HFF-Myc (cell line): ENCODE measurements at places on chromosomes 3 and 15.

GRCh38 chr15:57881361-57881760 lies 174.8 kb downstream of the POLR2M start:
- DNase-seq = no peak

DNA sequence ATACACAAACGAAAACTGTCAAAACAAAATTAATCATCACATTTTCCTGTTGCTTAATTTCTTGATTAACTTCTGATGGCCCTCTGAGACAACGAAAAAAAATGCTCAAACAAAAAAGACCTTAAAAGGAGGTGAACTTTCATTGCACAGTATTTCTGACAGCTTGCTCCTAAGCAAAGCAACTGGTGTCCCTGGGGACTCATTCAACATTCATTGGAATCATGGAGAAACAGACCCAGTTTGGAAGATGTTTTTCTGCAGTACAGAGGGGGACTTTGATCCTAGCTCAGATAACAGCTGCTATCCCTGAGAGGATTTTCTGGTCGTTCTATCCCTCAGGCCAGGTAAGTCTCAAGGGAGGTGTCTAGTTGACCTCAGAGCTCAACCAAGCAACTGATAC lies 378.7 kb upstream of the ATP11B start:
- no peak for DNase-seq

DNA sequence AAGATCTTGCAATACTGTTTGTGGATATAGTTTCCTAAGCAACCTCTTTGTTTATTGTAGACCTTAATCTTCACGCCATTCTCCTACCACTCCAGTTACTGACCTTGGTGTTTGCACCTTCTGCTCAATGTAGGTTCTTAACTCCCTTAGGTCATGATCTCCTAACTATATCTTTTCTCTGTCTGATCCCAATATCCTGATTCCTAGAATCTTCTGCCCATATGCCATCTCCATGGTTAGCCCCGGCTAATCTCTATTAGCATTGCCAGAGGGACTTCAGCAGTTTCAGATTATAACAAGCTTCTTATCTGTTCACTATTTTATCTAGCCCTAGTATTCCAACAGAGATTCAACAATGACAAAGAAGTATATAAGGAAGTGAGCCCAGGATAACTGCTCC lies 64.9 kb downstream of the IMPG2 start:
- no peak for DNase-seq

- DNase-seq = no peak
Measured at GRCh38 chr3:18234717-18235335, 190.3 kb downstream of the SATB1 start.

GRCh38 chr3:55624238-55624637 lies 137.1 kb upstream of the WNT5A start:
- no peak for DNase-seq

- no peak for DNase-seq
Measured at GRCh38 chr15:59833366-59833765, 144.2 kb upstream of the BNIP2 start.

DNA sequence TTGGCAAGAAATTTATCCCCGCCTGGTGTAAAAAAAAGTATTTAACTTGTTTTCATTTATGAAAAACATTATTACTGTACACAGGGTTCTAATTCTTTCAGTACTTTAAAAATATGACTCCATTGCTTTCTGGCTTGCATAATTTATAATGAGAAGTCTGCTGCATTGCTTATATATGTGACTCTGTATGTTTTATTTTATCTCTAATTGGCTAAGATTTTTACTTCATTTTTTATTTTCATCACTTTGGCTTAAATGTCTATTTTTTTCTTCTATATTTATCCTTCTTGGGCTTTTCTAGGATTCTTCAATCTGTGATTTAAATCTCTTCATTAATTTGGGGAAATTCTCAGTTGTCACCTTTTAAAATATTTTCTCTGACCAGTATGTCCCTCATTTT lies 636.6 kb upstream of the NR2F2 start:
- no peak for DNase-seq

DNA sequence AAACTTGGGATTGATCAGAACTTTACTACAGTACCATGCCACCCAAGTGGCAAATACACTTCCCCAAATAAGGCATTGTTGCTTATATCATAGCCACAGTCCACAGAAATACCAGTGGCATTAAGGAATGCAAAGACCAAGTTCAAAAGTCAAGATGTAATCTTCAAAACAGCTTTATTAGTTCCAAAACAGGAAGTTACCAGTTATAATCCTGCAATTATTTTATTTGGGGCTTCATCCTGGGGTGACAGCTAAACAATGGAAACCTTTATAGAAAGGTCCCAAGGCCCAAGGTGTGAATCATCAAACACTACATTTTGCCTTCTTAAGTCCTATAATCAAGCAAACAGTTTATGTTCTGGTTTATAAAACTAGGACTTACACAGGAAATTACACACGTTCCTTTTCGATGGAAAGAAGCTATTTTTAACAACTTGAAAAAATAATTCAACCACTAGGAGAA lies 30.3 kb upstream of the RNF7 start:
- peak; percentile 29 for DNase-seq

DNA sequence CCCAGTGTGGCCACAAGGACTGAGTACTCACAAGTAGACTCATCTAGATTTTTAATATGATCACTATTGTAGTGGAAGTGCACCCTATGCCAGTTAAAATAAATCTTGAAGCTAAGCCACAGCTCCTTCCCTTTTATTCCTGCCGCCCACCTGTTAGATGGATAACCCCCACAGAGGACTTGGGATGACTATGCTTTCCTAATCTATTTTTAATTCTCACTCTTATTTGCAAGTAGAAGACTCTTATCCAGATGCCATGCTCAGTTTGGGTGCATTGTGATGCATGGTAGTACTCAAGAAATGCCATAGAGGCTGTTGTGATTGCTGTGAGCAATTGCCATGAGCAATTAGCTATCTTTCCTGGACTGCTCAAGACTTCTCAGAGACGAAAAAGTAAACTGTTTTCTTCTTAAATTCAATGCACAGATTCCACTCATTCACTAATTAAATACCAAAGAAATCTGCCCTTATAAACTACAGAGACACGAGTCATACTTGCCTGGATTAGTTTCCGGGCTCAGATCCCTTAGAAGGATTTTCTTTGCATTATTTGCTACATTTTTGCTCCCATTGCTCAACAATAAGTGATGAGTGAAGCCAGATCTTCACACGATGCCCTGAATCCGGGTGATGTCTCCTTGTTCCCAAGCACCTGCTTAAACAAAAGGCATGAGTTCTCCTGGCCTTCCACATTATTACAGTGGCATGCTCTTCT lies 472.1 kb downstream of the SOX2 start:
- DNase-seq = no peak

DNA sequence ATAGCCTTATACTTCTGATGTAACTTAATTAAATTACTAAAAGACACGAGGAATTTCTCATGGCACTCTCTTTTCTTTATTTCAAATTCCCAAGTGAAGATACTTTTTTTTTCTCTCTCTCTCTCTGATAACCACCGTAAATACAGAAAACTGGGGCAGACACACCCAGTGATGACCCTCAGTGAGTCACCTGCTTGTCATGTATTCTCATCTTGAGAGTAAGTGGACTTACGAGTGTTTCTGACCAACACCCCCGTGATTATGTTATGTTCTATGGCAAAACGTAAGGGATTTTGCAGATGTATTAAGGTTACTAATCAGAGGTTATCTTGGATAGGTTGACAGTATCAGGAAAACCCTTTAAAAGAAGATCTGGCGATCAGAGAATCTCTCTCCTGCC lies 348.8 kb upstream of the ZNF717 start:
- no peak for DNase-seq

DNA sequence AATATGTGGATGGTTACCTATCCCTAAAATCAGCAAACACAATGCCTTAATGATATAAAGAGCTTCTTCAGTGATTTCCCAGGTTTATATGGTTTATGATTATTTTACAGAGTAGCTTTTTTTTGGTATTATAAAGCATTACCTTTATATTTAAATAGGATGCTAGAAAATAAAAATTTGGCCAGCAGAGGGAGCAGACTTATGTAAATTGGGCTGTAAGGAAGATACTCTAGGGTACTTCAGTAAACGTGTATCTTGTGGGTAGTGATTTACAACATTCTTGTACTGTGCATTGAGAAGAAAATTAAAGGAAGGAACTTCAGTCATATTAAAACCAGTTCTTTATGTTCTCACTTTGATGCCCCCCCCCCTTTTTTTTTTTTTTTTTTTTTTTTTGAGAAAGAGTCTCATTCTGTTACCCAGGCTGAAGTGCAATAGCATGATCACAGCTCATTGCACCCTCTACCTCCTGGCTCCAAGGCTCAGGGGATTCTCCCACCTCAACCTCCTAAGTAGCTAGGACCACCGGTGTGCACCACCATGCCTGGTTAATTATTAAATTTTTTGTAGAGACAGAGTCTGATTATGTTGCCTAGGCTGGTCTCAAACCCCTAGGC lies 167.9 kb downstream of the BBX start:
- no peak for DNase-seq

DNA sequence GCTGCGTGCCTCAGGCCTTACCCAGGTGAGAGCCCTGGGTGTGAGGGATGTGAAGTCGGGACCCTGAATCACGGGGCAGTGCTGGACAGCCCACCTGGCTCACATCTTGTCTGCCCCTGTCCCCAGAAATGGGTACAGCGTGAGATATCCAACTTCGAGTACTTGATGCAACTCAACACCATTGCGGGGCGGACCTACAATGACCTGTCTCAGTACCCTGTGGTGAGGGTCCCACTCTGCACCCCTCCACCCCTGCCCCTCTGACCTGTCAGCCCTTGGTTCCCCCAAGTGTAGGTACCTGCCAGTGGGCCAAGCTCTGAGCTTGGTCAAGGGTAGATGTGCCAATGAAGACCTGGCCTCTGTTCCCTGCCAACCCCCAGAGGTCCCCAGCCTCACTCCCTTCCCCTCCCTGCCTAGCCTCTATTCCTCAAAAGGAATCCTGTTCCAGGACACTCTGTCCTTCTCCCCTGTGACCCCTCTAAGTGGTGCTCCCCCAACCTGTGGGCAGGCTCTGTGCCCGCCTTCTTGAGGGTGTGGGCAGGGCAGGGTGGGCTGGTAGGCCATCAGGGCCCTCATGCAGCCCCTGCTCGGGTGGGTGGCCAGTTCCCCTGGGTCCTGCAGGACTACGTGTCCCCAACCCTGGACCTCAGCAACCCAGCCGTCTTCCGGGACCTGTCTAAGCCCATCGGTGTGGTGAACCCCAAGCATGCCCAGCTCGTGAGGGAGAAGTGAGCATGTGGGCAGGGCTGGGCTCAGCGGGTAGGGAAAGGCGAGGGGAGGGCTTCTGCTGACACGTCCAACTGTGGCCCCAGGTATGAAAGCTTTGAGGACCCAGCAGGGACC lies 25.1 kb downstream of the NBEAL2 start:
- DNase-seq = no peak

DNA sequence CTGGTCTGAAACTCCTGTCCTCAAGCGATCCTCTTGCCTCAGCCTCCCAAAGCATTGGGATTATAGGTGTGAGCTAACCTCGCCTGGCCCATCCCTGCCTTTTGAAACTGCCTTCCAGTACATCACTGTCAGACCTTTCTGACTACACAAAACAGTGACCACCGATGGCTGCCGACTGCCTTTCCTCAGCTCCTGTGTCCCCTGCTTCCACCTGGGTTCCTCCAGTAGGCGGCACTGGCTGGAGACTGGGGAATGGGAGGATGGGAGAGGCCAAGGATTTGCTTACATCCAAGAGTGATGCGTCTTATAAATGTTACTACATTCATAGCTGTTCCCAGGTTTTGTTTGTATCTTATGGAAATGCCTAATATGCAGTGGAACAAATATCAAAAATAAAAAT lies 242.8 kb downstream of the BBX start:
- no peak for DNase-seq

- no peak for DNase-seq
Measured at GRCh38 chr3:128348805-128349531, 117.7 kb downstream of the DNAJB8 start.

GRCh38 chr3:103002425-103003176 lies 567.8 kb downstream of the ZPLD1 start:
- DNase-seq = no peak

DNA sequence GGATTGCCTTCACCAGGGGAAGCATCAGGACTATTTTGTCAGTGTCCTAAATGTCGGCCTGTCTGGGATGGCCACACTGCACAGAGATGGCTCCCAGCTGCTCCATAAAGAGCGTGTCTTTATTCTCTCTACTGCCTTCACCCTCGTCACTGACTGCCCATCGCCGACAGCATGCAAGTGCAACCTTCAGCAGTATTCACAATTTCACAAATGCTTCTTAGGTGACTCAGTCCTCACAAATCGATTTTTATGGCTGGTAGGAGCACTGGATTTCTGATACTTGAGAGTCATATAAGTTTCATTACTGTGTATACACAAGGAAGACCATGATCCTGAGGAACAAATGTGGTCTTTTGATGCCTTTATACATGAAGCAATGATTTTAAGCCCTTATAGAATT lies 1.1 kb upstream of the SSUH2 start:
- no peak for DNase-seq

DNA sequence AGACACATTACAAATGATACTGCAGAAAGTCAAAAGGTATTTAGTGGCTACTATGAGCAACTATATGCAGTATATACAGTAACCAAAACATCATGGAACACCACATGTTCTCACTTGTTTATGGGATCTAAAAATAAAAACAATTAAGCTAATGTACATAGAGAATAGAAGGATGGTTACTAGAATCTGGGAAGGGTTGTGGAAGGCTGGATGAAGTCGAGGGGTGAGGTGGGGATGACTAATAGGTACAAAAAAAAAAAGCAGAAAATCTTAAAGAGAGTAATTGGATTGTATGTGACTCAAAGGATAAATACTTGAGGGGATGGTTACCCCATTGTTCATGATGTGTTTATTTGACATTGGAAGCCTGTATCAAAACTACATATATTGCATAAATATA lies 848.8 kb upstream of the GBE1 start:
- DNase-seq = no peak

- DNase-seq = no peak
Measured at GRCh38 chr3:34159613-34160420, 361.4 kb downstream of the PDCD6IP start.

- DNase-seq = no peak
Measured at GRCh38 chr15:78838489-78838888, 27.2 kb upstream of the ADAMTS7 start.

GRCh38 chr3:108118038-108118768 lies 27.4 kb upstream of the CD47 start:
- no peak for DNase-seq

DNA sequence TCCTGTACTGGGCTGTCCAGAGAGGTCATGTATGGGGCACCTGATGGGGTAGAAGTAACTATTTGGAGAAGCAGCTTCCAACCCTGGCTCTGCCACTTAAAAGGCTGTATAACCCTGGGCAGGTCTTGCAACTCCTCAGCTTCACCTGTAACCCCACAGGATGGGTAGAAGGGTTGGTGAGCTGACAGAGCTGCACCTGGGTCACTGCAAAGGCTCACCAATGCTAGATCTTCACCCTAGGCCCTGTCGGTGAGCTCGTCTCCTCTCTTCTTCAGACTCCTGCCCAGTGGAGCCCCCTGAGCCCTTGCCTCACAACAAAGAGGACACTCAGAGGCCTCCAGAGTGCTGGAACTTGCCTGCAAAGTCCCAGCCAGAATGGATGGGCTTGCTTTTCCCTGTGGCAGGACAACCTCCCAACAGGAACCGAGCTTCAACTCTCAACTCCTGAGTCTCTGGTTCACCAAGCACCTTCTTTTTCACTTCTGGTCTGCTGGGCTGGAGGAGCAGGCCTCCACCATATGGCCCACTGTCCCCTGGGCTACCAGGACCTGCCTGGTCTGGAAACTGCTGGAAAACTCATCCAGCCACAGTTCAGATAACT lies 45.9 kb downstream of the XXYLT1 start:
- no peak for DNase-seq
